Naive thymus-derived CD4-positive, alpha-beta T cell (primary cell): ENCODE measurements at places on chromosomes 1 and 21. TPM values are rescaled to one million over a fixed set of nuclear protein-coding genes. Genes with fewer than 3 reads are reported as not detected.

DNA sequence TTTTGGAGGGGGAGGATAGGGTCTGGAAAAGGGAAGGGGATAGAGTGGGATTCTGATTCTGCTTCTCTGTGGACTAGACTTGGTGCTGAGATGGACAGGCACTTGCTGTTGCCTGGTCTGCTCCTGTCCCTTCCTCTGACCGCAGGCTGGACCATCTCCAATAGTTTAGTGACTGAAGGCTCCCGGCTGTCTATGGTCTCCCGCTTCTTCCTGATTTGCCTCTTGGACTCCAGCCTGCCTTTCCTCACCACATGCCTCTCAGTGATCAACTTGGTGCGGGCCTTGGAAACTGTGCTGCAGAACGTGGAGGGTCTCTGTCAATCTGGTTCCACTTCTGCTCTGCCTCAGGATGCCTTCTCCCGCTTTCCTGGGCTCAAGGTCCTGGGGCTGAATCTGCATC, 6.3 kb upstream of the ZSCAN20 start:
- DNase-seq = no peak

- DNase-seq = no peak
Measured at GRCh38 chr1:9793291-9793690, 30.5 kb downstream of the CLSTN1 start.

OR2G2 gene
- not detected for total RNA-seq

DNA sequence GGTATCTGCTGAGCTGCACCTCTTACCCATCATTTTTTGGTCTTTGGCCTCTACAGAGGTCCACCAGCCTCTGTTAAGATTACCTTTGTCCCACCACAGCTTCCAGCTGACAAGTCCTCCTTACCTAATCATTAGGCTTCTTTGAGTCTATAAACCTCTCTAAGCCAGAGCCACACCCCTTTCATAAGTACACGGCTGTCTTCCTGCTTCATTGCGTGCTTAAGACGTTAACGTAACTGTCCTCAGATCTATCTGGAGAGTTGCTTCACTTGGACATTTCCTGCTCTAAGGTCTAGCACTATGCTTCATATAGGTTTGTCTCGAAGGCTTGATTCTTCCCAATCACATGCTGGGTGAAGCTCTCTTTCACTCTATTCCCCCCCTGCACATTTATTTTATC, 71.0 kb upstream of the CACHD1 start:
- DNase-seq = no peak

IGFN1 gene
- not detected in 2 replicates for total RNA-seq

KRTAP11-1 gene
- not detected for total RNA-seq

DNA sequence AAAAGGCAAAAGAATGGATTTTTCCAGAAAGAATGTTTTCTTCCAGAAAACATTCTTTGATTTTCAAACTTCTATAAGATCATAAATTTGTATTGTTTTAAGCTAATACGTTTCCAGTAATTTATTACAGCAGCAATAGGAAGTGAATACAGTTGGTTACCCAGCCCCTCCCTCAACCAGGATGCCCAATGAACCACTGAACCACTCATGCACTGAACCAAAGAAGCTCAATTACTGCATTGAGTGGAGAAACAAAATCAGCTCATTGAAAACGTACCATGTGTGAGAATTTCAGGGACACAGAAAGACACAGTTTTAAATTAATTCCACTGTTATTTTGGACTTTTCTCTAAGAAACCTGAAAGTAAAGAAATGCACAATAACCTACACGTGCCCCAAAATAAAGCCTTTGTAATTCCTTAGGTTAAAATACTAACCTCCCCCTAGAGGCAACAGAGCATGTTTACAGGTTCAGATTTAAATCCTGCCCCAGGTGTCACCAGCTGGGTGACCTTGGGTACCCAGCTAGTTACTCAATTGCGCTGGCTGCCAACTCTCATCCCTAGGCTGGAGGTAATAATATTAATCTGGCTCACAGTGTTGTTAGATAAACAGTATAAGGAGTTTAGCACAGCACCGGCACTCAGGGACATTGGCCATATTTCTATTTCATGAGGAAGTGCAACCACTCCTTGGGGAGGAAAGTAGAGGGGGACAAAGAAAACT, 111.7 kb downstream of the NMNAT2 start:
- DNase-seq = no peak

KPRP gene
- total RNA-seq = not detected

- DNase-seq = no peak
Measured at GRCh38 chr1:60280256-60280655, 206.7 kb upstream of the C1orf87 start.

LAMC2 gene
- not detected for total RNA-seq

GRCh38 chr1:59481881-59482505, 185.1 kb downstream of the FGGY start:
- DNase-seq = no peak

DNA sequence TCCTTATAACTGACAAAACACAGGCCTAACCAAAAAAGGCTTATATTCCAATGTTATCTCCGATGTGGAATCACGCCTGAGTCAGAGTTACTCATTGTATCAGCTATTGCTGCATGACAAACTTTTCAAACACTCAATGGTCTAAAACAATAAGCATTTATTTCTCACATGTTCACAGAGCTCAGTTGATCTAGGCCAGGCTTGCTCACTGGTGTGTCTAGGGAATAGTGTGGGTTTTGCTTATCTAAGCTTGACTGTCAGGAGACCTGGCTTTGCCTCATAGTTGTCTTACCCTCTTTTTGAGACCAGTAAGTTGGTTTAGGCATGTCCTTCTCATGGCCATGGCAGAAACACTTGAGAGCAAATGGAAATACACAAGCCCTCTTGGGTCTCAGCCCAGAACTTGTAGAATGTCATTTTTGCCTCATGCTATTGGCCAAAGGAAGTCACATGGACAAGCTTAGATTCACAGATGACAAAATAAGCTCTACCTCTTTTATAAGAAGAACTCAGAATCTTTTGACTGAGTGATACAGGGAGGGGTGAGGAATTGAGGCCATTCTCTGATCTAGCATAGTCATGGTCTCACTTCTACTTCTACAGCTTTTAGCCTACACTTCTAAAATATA, 130.8 kb downstream of the HMCN1 start:
- no peak for DNase-seq

DNA sequence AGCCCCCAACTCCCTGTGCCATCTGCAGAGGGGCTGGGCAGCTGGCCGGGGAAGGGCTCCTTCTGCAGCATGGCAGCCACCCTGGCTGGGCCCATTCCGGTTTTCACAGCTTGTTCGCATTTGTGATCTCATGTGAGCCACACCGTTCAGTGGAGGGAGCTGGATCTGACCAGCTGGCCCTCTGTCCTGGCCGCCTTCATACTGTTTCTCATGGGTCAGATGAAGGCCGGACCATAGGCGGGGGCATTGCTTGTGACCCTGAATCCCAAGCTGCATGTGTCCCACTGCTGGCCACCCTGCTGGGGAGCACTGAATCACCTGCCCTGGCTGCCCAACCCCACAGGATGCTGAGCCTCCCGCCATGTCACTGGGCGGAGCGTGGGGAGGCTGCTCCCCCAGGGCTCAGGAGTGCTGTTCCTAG, 36.4 kb upstream of the PRSS38 start:
- no peak for DNase-seq

DNA sequence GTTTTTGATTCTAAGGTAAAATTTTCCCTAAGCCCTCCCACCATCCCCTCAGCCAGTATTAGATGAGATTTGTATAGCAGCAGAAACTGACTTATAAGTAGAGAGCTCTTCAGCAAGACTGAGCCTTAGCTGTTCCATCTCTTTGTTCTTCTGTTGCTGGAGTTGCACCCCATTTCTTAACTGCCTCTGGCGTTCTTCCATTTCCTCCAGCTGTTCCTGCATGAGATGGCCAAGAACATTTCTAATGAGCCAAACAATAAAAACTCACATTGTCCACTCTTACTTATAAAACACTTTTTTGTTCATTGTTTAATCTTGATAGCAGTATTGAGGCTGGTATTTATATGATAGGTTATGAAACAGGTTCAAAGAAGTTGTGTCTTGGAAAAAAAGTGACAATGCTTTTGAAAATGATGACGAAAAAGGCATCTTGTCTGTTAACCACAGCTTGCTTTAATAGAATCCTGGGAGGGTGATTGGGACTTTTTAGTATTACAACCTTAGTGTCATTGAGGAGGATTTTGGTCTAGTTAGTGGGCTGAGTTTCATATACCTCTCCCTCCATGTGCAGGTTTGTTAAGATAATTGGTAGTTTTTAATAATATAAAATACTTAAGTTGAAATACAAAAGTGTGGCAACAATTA, 18.3 kb downstream of the SYNC start:
- DNase-seq = no peak

SYT11 gene
- 2.7 TPM for total RNA-seq

CD1C gene
- 0.32 TPM for total RNA-seq

GJB4 gene
- total RNA-seq = not detected

CELA3A gene
- total RNA-seq = not detected

DNA sequence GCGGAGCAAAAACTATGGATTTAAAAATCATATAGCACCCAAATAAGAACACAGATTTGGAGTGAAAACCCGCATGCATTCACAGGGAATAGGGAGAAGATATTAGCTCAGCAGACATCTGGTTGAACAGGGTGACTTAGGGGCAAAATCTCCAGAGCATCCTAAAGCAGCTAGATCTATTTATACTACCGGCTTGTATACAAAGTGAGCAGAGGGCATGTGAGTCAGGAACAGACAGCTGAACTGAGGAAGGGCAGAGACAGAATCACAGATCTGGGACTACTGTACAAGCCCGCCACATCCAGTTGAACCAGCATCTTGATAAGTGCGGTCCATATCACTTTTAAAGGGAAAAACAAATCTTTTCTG, 35.2 kb upstream of the EXOSC10 start:
- DNase-seq = no peak

CR1L gene
- total RNA-seq = not detected in 2 replicates

KIF17 gene
- not detected for total RNA-seq

GRCh38 chr1:192631749-192632148, 4.2 kb upstream of the RGS13 start:
- DNase-seq = no peak
